Right renal cortex interstitium (tissue), 3 donors: ENCODE measurements at places on chromosomes 4 and X.

DNA sequence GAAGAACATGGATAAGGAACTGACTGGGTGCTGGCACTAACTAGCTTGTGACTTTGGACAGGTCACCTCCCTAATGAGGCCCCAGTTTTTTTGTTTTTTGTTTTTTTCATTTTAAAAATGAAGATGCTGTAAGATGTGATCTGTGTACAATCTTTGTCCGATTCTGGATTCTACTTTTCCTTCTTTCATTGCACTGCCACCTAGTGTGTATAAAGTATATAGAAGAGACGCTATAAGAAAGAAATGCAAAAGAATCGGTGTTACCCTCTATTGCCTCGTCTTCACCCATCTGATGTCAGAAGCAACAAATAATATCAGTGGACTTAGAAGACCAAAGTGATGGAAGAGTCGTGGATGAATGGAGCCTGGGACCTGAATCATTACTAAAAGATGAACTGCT is 58.6 kb upstream of the P2RY10 start:
- no peak for DNase-seq

- DNase-seq: peak; percentile 36
These were observed 1.5 kb downstream of the IRF2 start for GRCh38 chr4:184472614-184473498.

- DNase-seq: no peak
These were observed 541.2 kb upstream of the SMIM31 start for GRCh38 chr4:164212714-164213113.

GRCh38 chr4:158192439-158193158 is 17.7 kb upstream of the TMEM144 start:
- DNase-seq: no peak
